Glomerular endothelial cell (primary cell): ENCODE measurements at places on chromosomes 7 and 10. TPM values are rescaled to one million over a fixed set of nuclear protein-coding genes. Genes with fewer than 3 reads are reported as not detected.

DNA sequence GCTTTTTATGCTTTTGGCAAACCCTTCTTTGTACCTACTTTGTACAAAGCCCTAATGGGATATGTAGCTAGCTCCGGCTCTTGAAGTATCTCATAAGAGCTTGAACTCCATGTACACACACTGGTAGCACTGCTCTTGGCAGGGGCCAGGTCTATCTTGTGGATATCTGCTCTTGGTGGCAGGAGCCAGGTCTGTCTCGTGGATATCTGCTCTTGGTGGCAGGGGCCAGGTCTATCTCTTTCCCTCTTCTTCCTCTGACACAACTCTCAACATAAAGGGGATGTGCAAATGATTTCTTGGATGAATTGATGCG lies 91.9 kb downstream of the WNT2 start:
- DNase-seq: no peak

The TMEM229A gene
- total RNA-seq: not detected in 2 replicates

The CFAP43 gene
- 0.10 and 0.18 TPM in 2 replicates for total RNA-seq

DNA sequence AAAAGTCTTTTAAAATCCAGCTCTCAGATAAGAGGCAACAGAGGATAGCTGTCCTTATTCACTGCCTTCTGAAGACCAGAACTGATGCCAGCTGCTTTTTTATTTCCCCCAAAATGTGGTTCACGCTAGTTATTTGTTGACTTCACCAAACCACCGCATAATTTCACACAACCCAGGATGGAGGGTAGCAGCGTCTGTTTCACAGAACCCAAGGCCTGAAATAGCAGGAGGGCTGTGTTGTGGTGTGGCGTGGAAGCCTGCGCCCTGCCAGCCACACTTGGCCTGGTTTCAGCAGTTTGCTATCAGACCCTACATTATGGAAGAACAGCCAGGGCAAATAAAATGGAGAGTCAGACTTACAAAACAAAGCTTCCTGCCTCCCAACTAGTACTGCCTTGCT lies 155.4 kb downstream of the DYNC1I1 start:
- DNase-seq: no peak

The SFTPD gene
- not detected in 2 replicates for total RNA-seq

GRCh38 chr10:80760914-80761371 lies 223.2 kb downstream of the SH2D4B start:
- DNase-seq: no peak

DNA sequence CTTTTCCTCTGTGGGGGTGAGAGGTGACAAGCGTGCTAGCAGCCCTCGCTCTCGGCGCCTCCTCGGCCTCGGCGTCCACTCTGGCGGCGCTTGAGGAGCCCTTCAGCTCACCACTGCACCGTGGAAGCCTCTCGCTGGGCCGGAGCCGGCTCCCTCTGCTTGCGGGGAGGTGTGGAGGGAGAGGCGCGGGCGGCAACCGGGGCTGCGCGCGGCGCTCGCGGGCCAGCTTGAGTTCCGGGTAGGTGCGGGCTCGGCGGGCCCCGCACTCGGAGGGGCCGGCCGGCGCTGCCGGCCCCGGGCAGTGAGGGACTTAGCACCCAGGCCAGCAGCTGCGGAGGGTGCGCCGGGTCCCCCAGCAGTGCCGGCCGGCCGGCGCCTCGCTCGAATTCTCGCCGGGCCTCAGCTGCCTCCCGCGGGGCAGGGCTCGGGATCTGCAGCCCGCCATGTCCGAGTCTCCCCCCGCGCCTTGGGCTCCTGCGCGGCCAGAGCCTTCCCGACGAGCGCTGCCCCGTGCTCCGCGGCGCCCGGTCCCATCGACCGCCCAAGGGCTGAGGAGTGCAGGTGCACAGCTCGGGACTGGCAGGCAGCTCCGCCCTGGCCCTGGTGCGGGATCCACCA lies 352.8 kb upstream of the PODXL start:
- no peak for DNase-seq

- peak; percentile 68 for DNase-seq
These were observed 8.2 kb upstream of the NRG3 start for GRCh38 chr10:81866753-81867152.

DNA sequence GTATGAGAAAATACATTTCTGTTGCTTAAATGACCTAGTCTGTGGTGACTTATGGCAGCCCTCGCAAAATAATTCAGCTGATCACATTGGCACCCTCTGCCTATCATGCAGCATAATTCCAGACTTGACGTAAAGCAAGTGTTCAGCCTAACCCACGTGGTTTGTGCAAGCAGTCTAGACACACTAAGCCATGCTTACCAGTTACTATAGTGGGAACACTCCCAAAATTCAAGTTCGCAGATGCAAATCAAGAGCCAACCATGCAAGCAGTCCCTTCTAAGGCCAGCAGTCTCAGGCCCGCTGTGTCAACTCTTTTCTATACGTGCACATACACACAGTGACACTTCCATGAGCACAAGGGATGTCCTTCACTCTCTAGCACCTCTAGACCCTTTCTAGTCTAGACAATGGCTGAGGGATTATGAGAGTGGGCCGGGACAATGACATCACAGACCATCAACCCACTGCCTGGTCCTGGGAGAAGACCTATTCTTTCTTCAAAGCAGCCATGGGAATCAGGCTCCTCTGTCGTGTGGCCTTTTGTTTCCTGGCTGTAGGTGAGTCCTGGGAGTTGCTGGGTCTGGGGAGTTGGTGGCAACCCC lies 29.0 kb upstream of the PRSS1 start:
- DNase-seq: no peak

GRCh38 chr7:92076509-92076908 lies 57.8 kb downstream of the CYP51A1 start:
- DNase-seq: no peak

DNA sequence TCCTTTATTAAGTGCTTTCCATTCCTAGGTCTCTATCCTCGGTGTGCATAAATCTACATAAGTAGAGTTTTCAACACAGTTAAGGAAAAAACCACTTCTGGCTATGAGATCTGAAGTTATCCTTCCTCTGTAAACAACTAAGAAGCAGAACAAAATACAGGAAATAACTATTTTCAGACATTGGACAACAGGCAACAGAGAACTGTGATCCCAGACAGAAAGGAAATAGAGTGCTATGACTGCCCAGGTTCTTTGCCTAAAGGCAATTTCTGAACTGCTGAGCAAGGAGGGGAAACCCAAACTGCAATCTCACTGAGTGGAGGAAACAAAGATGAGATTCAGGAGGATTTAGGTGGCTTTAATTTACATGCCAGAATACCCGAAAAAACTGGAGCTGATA lies 285.4 kb downstream of the SNX13 start:
- no peak for DNase-seq

GRCh38 chr10:101003639-101004206 lies 4.1 kb downstream of the LZTS2 start:
- no peak for DNase-seq

DNA sequence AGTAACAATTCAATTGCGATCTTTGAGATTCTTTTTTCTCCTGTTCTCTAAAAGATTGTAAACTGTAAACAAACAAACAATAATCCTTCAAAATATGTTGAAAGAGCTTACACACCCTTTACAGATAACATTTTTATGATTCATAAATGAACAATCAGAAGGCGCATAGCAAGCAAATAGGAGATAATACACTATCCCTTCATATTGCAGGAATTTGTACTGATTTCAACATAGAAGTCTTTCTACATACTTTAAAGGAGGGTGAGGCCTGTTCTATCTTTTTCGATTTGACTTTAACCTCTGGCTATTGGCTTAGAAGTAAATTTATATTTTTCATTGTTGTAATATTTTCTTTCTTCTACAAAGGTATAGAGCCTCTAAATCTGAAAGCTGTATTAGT lies 57.2 kb downstream of the TFEC start:
- no peak for DNase-seq

DNA sequence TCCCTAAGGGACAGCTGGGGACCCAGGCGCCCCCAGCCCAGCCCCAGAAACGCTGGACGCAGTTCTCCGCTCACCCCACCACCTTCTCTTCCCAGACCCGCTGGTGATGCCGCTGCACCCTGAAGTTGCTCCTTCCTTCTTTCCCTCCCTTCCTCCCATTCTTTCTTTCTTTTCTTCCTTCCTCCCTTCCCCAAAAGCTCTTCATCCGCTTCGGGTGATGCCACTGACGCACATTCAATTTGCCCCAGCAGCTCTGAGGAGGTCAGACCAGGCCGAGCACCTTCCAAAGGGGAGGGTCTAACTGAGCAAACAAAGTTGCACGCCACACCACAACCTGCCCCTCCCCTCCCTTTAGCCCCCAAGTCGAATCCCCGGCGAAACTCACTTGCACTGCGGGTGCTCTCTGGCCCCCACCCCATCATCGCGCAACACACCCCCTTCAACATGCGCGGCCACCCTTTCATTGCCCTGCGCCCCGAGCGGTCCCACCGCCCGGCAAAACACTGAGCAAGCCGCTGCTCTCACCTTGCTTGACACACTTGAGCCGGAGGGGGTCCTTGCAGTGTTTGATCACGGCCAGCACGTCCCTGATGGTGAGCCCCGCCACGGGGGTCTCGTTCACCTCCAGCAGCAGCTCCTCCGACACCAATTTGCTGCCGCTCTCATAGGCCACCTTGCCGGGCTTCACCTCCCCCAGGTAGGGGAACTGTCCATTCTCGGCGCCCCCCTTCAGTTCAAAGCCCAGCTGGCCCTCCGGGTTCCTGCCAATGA lies 787 bp downstream of the MAGI2 start:
- DNase-seq: no peak

- DNase-seq: no peak
These were observed 93.8 kb downstream of the CXCL12 start for GRCh38 chr10:44291091-44291490.

DNA sequence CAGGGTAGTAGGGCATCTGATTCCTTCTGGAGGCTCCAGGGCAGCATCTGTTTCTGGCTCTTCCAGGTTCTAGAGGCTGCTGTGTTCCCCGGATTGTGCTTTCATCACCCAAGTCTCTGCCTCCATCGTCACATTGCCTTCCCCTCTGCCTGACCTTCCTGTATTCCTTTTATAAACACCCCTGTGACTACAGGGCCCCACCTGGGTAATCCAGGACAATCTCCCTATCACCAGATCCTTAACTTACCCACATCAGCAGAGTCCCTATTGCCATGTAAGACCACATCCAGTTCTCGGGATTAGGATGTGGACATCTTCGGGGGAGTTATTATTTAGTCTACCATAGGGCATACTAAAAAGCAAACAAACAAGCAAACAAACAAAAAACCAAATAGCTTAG lies 39.4 kb upstream of the AGR3 start:
- no peak for DNase-seq

- DNase-seq: peak; percentile 36
These were observed 220.0 kb downstream of the ARHGAP21 start for GRCh38 chr10:24503461-24504320.

The PRTFDC1 gene
- 2.8 and 8.1 TPM in 2 replicates for total RNA-seq

The RET gene
- total RNA-seq: 0.44 and 2.3 TPM in 2 replicates

The CPVL gene
- 2.1 and 6.3 TPM in 2 replicates for total RNA-seq

DNA sequence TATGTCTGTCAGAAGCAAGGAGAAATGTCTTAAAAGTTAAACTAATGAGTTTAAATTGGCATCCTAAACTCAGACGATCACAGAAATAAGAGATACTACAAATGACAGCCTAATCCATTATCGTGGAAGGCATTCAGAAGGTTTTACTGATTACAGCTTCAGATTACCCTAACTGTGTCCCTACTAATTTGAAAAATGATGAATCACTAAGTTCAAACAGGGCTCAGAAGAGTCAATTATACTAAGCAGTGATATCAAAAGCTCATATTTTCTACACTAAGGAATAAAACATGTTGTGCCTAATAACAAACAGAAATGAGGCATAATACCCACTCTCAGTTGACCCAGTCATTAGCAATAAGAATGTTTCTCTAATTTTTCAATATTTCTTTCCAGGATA lies 152.0 kb upstream of the NRBF2 start:
- no peak for DNase-seq

DNA sequence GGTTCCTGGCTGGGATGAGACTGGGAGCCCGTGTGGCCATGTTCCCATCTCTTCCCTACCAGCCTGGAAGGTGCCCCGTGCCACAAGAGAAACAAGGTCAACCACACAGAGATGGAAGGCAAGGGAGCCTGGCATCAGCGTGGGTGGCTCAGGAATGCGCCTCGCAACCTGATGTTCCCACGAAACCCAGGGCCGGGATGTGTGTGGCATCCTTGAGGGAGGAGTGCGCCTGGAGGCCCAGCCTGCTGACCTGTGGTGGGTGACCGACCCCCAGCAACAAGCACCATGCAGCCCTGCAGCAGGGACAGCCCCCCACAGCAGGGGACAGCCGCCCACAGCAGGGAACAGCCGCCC lies 267.2 kb downstream of the ELFN1 start:
- DNase-seq: no peak

DNA sequence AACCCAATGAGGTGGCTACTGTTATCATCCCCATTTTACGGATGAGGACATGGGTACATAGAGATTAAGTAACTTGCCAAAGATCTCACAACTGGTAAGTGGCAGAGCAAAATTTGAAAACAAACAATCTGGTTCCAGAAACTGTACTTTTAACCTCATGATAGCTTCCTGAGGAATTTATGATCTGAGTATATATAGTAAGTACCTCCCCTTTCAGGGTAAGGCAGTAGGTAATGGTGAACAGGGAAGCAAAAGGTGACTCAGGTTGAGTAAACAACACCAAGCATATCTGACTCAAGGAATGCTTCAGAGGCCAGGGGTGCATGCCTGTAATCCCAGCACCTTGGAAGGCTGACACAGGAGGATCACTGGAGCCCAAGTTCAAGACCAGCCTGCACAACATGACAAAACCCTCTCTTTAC lies 21.1 kb downstream of the KLLN start:
- no peak for DNase-seq

The ELN gene
- total RNA-seq: 0.35 and 1.8 TPM in 2 replicates

GRCh38 chr7:147079921-147080420 lies 963.4 kb downstream of the CNTNAP2 start:
- no peak for DNase-seq

GRCh38 chr7:105600720-105601550 lies 19.6 kb upstream of the EFCAB10 start:
- no peak for DNase-seq

DNA sequence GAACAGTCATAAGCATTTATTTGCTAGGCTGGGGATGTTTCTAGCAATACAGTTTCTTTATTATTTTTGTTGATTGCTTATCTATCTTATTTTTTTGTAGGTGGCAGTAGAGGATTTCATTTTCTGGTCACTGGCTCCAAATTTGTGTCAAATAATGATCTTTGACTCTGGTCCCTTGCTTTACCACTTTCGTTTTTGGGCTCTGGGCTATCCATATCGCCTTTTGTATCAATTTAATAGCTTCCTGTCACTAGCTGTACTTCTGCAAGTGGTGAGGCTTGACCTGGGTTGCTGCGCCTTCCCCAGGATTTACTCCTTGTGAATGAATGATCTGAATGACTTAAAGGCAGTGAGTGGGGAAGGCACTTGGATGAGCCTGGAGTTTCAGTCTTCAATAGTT lies 48.4 kb downstream of the MDFIC start:
- DNase-seq: no peak

GRCh38 chr7:11615174-11615573 lies 216.8 kb downstream of the THSD7A start:
- no peak for DNase-seq
